GM12865 (cell line): ENCODE measurements at places on chromosomes 1 and 21.
A peak's percentile ranks its signal among the peaks of the same experiment; 100 is the strongest.

GRCh38 chr1:150017206-150017750 lies 6.8 kb upstream of the OTUD7B start:
- DNase-seq = no peak

- no peak for DNase-seq
Observed at GRCh38 chr1:112687785-112688496, 13.5 kb downstream of the MOV10 start.

DNA sequence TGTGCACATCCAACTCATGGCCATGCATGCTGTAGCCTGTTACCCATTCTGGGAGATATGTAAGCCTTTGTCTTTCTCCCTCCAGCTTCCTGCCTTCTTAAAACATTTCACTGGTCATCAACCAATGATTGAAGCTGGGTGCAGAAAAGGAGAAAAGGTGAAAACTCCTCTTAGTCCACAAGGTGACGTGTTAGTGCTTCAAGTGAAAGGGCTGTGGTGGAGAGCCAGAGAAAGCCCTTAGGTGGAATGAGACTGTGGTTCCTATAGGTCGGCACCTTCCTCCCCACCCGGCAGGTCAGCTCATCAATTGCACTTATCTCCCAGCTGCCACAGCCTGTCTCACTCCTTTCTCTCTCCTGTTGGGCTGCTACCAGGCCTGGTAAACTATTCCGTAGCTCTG lies 30.4 kb downstream of the ERG start:
- DNase-seq = no peak

DNA sequence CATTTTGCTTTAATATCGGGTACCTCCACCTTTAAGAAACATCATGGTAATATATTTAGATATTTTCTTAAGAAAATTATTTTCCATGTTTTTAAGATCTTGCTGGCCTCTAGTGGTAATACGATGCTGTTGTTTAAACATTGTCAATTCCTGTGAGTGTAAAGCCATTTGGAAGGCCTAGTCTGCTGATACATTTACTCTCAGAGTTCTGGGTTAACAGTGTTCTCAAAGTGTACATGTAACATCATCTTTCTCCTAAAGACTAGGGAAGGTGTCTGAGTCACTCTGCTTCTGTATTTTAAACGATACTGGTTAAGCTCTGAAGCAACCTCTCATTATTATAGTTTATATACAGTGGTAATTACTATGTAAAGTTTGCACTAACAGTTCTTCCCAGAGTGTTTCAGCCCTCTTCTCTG lies 189.1 kb downstream of the RASAL2 start:
- no peak for DNase-seq

DNA sequence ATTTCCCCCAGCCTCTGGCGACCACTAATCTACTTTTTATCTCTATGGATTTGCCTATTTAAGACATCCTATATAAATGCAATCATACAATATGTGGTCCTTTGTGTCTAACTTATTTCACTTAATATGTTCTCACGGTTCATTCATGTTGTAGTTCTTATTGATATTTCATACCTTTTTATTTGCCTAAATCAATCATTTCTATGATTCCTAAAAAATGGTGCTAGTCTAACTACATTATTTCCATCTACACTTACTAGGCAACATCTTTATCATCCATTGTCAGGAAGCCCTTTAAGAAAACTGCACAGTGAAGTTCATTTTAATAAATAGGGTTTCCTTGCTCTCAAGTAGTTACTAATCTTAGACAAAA lies 380 bp upstream of the FBXO28 start:
- no peak for DNase-seq

- DNase-seq = peak; percentile 65
Observed at GRCh38 chr1:93681101-93681988, at the start of gene BCAR3. Gene BCAR3, minus strand, starts transcription at chr1:93681837. Its CDS starts 6,907 bp downstream, at chr1:93674930.

DNA sequence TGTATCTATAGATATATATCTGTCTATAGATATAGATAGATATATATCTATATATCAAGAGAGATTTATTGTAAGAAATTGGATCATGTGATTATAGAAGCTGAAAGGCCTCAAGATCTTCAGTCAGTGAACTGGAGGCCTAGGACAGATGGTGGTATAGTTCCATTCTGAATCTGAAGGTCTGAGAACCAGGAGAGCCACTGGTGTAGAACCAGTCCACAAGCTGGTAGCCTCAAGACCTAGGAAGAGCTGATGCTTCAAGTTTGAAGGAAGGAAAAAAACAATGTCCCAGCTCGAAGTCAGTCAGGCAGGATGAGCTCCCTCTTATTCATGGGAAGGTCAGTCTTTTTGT lies 213.2 kb upstream of the JUN start:
- DNase-seq = peak; percentile 58

DNA sequence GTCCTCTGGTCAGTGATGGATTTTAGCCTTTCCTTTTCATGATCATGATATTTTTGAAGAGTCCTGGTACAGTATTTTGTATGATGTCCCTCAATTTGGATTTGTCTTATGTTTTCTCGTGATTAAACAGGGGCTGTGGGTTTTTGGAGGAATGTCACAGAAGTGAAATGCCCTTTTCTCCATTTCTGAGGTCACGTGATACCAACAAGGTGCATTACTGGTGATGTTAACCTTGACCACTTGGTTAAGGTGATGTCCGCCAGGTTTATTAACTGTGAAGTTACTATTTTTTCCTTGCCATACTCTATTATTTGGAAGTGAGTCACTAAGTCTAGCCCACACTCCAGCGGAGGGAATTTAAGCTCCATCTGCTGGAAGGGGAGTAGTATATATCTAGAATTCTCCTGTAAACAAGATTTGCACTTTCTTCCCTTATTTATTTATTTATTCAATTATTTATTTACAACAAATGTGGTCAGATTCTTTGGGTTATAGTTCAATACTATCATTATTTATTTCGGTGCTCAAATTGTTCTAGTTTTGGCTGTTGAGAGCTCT lies 123.4 kb downstream of the HIVEP3 start:
- DNase-seq = no peak
